ENCODE measurements at places on chromosomes 6 and 20. TPM values are rescaled to one million over a fixed set of nuclear protein-coding genes. Genes with fewer than 3 reads are reported as not detected.

DNA sequence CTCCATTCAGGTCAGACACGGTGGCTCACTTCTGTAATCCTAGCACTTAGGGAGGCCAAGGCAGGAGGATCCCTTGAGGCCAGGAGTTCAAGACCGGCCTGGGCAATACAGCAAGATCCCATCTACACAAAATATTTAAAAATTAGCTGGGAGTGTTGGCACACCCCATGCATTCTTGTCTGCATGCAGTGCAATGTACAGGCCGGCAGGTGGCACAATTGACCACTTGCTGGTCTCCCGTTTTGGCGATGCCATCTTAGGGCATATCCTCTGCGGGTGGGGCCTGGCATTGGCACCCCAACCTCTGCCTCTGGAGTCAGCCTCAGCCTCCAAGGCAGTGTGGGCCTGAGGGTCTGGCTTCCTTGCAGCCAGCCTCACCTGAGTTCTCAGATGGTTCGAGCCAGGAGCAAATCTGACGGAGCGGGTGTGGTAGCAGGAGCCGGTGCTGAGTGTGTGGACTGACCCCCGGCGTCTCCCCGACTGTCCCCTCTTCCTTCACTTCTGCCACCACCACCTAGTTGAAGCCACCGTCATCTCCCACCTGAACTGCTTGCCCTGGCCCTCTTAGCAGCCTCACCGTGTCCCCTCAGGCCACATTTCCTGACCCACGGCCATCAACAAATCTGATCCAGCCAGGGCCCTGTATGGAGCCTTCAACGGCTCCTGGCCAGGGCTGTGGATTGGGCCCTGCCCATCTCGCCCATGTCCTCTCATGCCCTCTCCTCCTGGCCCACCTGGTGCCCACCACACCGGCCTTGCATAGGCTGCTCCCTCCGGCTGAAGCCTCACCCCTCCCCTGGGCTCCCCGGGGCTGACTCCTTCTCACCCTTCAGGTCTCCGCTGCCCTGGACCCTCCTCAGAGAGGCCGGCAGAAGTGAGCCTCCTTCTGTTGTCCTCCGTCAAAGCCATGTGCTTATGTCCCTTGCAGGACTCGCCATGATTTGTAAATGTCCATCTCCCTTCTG lies 44.0 kb downstream of the EFCAB8 start:
- H3K27ac ChIP-seq, result no peak overlapping the region
- DNase-seq, result peak; percentile 64
- no peaks in the 10 kb centered on the region for H3K27me3 ChIP-seq
- peaks cover 17% of the 10 kb centered on the region for H3K4me1 ChIP-seq

GRCh38 chr6:28081486-28081751 lies 1.1 kb downstream of the ZNF165 start:
- no peaks in the 10 kb centered on the region for H3K27me3 ChIP-seq
- H3K4me1 ChIP-seq, result peaks cover 12% of the 10 kb centered on the region
- DNase-seq, result no peak
- H3K4me3 ChIP-seq, result peak overlapping the region; percentile 90
- peak overlapping the region; percentile 92 for H3K27ac ChIP-seq

- DNase-seq, result no peak
- no peak overlapping the region for H3K4me3 ChIP-seq
- no peaks in the 10 kb centered on the region for H3K4me1 ChIP-seq
- no peaks in the 10 kb centered on the region for H3K36me3 ChIP-seq
- H3K27me3 ChIP-seq, result no peaks in the 10 kb centered on the region
Observed at GRCh38 chr6:112332274-112332673, 14.9 kb upstream of the RFPL4B start.

DNA sequence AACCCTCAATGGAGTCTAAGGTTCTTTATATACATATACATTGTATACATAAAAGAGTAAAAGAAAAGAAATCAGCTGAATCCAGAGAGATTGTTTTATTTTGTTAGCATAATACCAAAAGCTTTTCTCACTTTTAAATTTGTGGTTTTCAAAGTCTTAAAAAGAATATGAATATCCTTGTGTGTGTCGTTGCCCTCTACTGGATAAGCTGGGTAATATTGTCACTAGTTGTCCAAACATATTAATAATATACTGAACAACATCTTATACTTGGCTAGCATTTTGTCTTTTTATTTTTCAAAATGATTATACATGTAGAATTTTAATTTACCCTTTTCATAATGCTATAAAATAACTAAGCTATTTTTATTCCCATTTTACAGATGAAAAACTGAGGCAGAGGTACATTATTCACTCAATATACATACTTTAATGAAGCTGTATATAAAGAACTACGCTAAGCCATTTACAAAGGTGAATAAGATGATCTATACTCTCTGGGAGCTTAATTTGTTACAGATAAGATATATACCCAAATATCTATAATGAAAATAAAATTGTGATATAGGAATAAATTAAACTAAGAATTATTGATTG lies 531.7 kb downstream of the TFAP2B start:
- H3K27ac ChIP-seq, result no peak overlapping the region
- no peaks in the 10 kb centered on the region for H3K36me3 ChIP-seq
- H3K4me1 ChIP-seq, result no peaks in the 10 kb centered on the region
- no peak for DNase-seq

- H3K36me3 ChIP-seq, result no peaks in the 10 kb centered on the region
- no peak for DNase-seq
- H3K27me3 ChIP-seq, result no peaks in the 10 kb centered on the region
- no peak overlapping the region for H3K27ac ChIP-seq
Observed at GRCh38 chr6:14079433-14079832, 38.1 kb upstream of the CD83 start.

GRCh38 chr6:130742131-130742681 lies 85.0 kb upstream of the SMLR1 start:
- no peak for DNase-seq
- H3K36me3 ChIP-seq, result no peaks in the 10 kb centered on the region
- no peak overlapping the region for H3K27ac ChIP-seq

GRCh38 chr6:151322570-151322969 lies 68.8 kb downstream of the ZBTB2 start:
- no peak for DNase-seq
- peaks cover 7% of the 10 kb centered on the region for H3K27me3 ChIP-seq
- H3K36me3 ChIP-seq, result no peaks in the 10 kb centered on the region
- H3K4me1 ChIP-seq, result peaks cover 16% of the 10 kb centered on the region
- H3K4me3 ChIP-seq, result no peak overlapping the region

DNA sequence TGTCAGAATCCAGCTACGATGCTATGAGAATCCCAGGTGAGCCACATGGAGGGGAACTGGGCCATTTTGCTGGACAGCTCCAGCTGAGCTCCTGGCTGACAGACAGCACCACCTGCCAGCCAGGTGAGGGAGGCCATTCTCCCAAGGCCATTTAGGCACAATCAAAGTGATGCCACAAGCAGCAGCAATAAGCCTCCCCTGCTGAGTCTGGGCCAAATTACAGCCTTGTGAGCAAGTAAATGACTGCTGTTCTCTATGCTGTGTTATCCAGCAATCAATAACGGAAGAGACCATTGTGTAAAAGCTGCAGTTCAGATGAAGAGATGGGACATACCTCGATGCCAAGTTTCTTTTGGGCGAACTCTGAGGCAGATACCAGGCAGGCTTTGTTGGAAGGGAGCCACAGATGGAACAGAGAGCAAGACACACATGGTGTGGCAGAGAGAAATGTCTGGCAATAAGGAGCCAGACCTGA lies 14.0 kb upstream of the SCGN start:
- no peak overlapping the region for H3K4me3 ChIP-seq
- no peaks in the 10 kb centered on the region for H3K36me3 ChIP-seq
- no peaks in the 10 kb centered on the region for H3K27me3 ChIP-seq
- DNase-seq, result no peak
- no peaks in the 10 kb centered on the region for H3K4me1 ChIP-seq

DNA sequence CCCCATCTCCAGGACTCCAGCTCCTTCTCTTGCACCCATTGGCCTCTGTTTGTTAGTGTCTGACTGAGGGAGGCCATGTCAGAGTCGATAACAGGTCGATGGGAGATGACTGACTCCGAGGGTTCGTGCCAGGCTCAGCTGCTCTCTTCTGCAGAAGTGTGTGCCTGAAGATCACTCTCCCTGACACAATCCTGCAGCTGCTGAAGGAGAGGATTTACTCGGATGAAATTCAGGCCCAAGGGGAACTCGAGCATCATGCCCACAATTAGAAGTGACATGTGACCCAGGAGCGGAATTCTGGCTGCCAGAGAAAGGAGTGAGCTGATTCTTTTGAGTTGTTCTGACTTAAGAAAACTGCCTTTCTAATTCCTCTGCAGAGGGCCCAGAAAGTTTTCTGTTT lies 318.2 kb downstream of the MAFB start:
- H3K4me1 ChIP-seq, result no peaks in the 10 kb centered on the region
- no peaks in the 10 kb centered on the region for H3K36me3 ChIP-seq
- H3K27me3 ChIP-seq, result no peaks in the 10 kb centered on the region
- no peak overlapping the region for H3K27ac ChIP-seq
- no peak overlapping the region for H3K4me3 ChIP-seq
- DNase-seq, result no peak

DNA sequence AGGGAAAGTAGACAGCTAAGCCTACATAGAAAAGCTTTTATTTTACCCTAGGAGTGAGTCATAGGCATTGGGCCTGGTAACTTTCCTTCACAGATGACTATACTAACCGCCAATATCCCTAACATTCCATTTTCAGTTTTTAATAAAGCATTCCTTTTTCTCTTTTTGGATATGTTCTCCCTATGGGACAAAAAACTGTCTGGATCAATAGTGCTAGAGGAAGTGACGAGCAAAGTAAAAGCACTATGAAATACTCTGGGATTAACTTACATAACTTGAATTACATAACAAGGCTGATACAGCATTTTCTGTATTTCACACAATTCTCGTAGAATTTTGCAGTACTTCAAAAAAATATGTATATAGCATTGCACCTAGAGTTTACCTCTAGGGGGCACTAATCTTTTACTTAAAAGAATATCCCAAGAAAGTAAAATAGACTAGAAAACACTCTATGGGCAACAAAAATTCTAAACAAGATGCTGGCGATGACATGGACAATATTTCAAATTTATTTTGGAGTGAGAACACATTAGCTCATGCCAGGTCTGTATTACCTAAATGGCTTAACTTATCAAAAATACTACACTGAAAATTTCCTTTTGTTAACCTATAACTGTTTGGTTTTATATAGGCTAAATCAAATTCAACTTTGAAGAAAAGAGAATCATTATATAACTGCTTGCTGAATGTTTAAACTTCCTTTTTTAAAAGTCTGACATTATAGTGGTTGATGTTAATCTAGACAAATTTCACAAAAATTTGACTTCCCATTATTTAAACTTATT lies 66.3 kb upstream of the DST start:
- no peak overlapping the region for H3K27ac ChIP-seq
- no peaks in the 10 kb centered on the region for H3K4me1 ChIP-seq
- H3K4me3 ChIP-seq, result no peak overlapping the region
- peak; percentile 18 for DNase-seq
- H3K27me3 ChIP-seq, result no peaks in the 10 kb centered on the region

- no peaks in the 10 kb centered on the region for H3K4me1 ChIP-seq
- no peak overlapping the region for H3K4me3 ChIP-seq
- H3K27me3 ChIP-seq, result no peaks in the 10 kb centered on the region
- no peak overlapping the region for H3K27ac ChIP-seq
- H3K36me3 ChIP-seq, result no peaks in the 10 kb centered on the region
Observed at GRCh38 chr20:4836935-4837334, 115.2 kb downstream of the PRND start.

- no peak overlapping the region for H3K27ac ChIP-seq
- no peaks in the 10 kb centered on the region for H3K4me1 ChIP-seq
- H3K4me3 ChIP-seq, result no peak overlapping the region
- H3K36me3 ChIP-seq, result no peaks in the 10 kb centered on the region
- H3K27me3 ChIP-seq, result peaks cover 5% of the 10 kb centered on the region
- no peak for DNase-seq
Observed at GRCh38 chr6:106801256-106801655, 171.9 kb downstream of the QRSL1 start.

- no peaks in the 10 kb centered on the region for H3K36me3 ChIP-seq
- DNase-seq, result no peak
- no peak overlapping the region for H3K4me3 ChIP-seq
- peaks cover 9% of the 10 kb centered on the region for H3K4me1 ChIP-seq
Observed at GRCh38 chr6:137921823-137922222, 54.8 kb downstream of the TNFAIP3 start.

- no peak overlapping the region for H3K27ac ChIP-seq
- H3K27me3 ChIP-seq, result no peaks in the 10 kb centered on the region
- H3K4me3 ChIP-seq, result no peak overlapping the region
- DNase-seq, result no peak
- no peaks in the 10 kb centered on the region for H3K36me3 ChIP-seq
- H3K4me1 ChIP-seq, result no peaks in the 10 kb centered on the region
Observed at GRCh38 chr6:5390177-5390576, 128.9 kb downstream of the FARS2 start.

DNA sequence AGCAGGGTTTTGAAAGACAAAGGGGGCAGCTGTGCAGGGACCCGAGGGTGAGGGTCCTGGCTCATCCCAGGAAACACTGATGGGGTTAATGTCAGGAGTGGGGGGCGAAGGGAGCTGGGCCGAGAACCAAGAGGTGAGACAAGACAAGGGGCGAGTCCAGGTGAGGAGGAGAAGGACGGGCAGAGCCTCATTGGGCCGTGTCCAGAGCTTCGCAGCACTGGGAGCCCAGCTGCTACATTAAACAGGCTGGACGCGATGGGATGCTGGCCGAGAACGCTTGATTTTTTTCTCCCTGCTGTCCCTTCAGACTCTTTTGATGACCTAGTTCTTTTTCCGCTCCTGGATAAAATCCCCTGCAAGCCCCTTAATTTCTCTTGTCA lies 172.8 kb upstream of the SNX9 start:
- no peak for DNase-seq
- no peak overlapping the region for H3K27ac ChIP-seq
- no peak overlapping the region for H3K4me3 ChIP-seq
- no peaks in the 10 kb centered on the region for H3K36me3 ChIP-seq
- peaks cover 8% of the 10 kb centered on the region for H3K4me1 ChIP-seq
- no peaks in the 10 kb centered on the region for H3K27me3 ChIP-seq

- no peaks in the 10 kb centered on the region for H3K4me1 ChIP-seq
- no peak overlapping the region for H3K27ac ChIP-seq
- H3K36me3 ChIP-seq, result no peaks in the 10 kb centered on the region
- no peak overlapping the region for H3K4me3 ChIP-seq
- no peak for DNase-seq
- no peaks in the 10 kb centered on the region for H3K27me3 ChIP-seq
Observed at GRCh38 chr6:96716221-96716620, 121.1 kb downstream of the GPR63 start.

Gene FOXQ1
- polyA plus RNA-seq, result not detected

Gene HUS1B
- 1.7 TPM for polyA plus RNA-seq

Gene SIRPD
- not detected for polyA plus RNA-seq

Gene EBF4
- polyA plus RNA-seq, result 0.65 TPM

Gene FAM217A
- polyA plus RNA-seq, result not detected

Data from CD4-positive, alpha-beta memory T cell (primary cell).